ENCODE measurements at places on chromosomes 3 and 15. TPM values are rescaled to one million over a fixed set of nuclear protein-coding genes. Genes with fewer than 3 reads are reported as not detected.

The MED12L gene
- 3.1 TPM for total RNA-seq

- DNase-seq: no peak
These were observed 12.4 kb downstream of the XXYLT1 start for GRCh38 chr3:195258449-195259153.

GRCh38 chr3:105094588-105094987, 272.1 kb upstream of the ALCAM start:
- no peak for DNase-seq

The NEK10 gene
- total RNA-seq: 7.5 TPM

- no peak for DNase-seq
These were observed 65.0 kb downstream of the NIPA2 start for GRCh38 chr15:22903427-22903826.

DNA sequence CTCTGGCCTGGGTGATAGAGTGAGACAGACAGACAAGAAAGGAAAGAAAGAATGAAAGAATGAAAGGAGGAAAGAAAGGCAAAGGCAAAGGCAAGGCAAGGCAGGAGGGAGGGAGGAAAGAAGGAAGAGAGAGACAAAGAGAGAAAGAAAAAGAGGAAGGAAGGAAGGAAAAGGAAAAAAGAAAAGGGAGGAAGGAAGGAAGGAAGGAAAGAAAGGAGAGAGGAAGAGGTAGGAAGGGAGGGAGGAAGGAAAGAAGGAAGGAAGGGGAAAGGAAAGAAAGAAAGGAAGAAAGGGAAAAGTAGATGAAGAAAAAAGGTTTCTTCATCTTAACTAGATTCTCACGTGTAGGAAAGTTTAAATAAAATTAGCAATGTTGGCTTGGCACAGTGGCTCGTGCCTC, 142.2 kb downstream of the GREM1 start:
- no peak for DNase-seq

DNA sequence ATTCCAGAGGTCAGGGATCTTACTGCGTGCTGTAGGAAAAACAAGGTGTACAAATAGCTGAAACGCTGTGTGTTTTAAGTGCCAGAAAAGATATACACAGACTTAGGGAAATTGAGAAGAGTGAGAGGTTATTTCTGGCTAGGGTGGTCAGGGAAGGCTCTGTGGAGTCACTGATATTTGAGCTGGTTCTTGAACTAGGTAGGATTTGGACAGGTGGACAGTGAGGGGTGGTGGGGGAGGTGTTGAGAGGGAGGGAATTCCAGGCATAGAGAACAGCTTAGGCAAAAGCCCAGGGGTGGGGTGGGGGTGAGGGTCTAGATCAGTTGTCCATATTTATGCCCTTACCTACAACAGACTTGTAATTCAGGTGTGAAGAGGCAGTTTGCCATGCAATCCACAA, 7.0 kb downstream of the SEMA6D start:
- no peak for DNase-seq

The CAMP gene
- not detected for total RNA-seq

- DNase-seq: no peak
These were observed 641.8 kb downstream of the FHIT start for GRCh38 chr3:60609446-60609845.

GRCh38 chr3:171108066-171108465, 81.5 kb upstream of the SLC2A2 start:
- DNase-seq: no peak

DNA sequence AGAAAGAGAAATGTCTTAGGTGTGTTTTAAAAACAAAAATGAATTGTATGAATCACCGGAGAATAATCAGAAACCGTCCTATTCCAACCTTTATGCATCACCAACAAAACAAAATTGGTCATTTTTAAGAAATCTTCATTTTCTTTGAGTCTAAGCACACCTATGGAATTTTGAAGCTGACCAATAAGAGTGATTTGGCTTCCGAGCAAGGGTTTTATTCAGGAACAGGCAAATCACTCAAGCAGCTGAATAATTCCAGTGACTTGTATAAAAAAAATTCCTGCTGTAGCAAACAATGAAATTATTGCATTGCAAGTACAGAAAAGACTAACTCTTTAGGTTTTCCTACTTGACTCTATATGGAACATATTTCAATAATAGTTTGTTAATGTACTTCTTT, 83.8 kb upstream of the FNDC3B start:
- no peak for DNase-seq

DNA sequence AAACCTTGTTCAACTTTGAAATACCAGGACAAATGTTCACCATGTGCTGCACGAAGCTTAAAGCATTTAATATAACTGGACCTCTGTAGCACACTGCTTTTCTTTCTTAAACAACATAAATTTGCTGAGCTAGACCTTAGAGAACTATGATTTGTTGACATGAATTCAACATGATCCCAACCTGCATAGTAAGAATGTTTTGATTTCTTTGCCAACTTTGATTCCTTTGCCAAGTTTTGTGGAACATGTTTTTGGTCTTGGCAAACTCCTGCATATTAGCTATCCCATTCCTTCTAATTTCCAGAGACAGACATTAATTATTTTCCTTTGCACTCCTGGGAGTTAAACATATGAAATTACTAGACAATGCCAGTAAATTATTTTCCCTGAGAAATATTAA, 197.2 kb upstream of the RBMS3 start:
- no peak for DNase-seq

DNA sequence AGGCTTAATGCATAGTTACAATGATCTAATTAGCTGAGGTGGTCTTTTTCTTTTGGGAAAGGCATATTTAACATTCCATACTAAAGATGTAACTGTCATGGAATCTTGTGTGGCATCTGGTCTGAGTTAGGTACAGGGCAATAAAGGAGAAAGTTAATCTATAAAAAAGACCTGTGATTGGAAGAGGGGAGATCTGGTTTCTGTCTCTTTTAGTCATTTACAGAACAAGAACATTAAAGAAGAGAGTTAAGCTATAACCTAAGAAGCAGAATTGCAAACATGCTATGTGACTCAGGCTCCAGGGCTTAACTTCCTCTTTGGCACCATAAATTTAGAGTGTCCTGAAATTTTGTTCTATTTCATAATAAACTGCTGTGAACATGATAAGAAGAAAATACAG, 47.2 kb upstream of the MME start:
- DNase-seq: no peak

GRCh38 chr3:21390136-21390535, 360.9 kb downstream of the ZNF385D start:
- no peak for DNase-seq

- DNase-seq: no peak
These were observed 87.0 kb downstream of the FOXB1 start for GRCh38 chr15:60091157-60091556.

The C3orf62 gene
- 6.0 TPM for total RNA-seq

DNA sequence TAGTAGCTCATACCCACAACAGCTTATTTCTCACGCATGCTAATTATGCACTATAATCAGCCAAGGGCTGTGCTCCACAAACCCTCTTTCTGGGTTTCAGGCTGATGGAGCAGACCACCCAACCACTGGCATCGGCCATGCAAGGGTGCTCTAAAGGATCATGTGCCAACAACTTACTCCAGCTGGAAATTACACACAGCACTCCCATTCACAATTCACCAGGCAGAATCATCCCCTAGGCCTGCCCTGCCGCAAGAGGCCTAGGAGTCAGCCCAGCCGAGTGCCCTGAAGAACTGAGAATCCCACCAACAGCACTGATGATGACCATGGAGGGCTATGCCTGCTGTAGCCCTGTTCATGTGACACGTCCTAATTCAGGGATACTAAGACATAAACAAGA, 216.2 kb upstream of the CHRNA7 start:
- no peak for DNase-seq

DNA sequence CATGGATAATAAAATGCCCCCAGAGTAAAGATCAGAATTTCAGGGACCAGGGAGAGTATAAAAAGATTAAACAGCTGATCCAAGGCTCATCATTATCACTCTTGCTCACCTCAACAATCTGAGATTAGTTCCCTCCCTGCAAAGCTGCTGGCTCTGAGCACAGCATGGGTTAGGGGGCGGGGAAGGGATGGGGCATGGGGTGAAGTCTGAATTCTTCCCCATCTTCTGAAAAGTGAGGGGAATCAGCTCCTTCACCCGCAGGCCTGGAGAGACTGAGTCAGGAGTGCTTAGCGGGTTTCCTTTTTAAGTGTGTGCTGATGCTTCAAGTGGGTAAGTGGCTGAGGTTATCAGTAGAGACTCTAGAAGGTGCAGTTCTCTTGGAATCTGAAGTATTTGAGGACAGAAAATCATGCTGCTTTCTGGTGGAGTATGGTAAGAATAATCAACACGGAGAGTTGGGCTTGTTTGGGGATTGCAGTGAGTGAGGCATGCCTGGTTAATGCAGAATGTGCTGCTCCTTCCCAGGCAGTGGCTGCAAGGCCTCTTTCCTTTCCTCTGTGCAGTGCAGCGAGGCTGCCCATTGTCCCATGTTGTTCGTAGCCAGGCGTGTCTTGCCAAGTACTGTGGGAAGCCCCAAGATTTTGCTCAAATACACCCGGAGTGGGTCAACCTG, 59.2 kb upstream of the TRAK1 start:
- DNase-seq: no peak

The TKT gene
- total RNA-seq: 66.5 TPM
